Activated gamma-delta T cell treated with anti-CD3 and anti-CD28 coated beads, Interleukin-2, amount 50 U/mL, for 16 hours (primary cell): ENCODE measurements at places on chromosomes 4 and X.
A peak's percentile ranks its signal among the peaks of the same experiment; 100 is the strongest.

GRCh38 chr4:146488495-146489174 is 33.1 kb downstream of the SLC10A7 start:
- DNase-seq = no peak

- DNase-seq = no peak
Observed at GRCh38 chrX:140866446-140866845, 135.9 kb upstream of the SPANXB1 start.

DNA sequence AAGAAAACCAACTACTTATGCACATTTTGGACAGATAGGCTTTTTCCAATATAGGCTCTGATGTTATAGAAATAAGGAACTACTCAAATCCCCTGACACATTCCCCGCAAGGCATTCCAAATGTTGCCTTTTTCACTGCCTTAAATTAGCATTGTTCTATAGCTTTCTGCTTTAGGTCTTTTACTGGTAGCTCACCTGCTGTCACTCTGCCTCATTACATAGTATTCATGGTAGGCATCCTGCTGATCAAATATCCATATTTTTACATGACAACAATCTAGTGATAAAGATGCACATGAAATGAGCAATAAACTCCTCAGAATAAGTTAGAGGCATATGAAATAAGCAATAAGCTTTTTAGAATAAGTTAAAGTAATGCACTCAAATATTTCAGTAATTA is 542.7 kb downstream of the FAM133A start:
- DNase-seq = no peak

DNA sequence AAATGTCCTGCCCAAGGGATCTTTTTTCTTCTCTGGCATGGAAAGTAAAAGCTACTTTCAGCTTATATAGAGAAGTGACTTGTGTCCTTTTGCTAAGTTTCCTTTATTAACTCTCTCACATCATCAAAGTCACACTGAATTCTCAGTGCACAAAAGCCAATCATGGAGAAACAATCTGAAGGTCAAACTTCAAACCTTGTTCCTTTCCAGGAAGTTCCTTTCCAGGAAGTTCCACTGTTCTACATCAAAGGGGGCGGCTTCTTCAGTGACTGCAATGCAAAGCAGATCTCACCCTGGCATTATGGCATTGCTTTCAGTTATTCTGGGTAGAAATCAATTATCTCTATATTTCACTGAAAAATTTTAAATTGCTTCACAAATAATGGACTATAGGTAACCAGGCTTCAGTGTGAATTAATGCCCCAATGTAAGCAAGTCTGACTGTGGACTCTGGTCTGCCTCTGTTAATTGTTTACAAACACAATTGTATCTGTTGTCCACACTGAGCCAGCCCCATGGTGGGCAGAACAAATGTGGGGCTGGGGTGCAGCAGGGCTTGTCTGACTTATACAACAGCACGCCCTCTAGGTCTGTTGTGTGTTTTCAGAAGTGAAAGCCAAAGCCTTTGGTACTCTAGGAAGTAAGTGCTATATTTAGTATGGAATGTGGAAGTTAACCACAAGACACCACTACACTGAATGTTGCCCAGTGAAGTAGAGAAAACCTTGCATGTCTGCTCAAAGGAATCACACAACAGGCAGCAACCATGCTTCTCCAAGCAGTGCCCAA is 98.8 kb downstream of the CDS1 start:
- DNase-seq = no peak

DNA sequence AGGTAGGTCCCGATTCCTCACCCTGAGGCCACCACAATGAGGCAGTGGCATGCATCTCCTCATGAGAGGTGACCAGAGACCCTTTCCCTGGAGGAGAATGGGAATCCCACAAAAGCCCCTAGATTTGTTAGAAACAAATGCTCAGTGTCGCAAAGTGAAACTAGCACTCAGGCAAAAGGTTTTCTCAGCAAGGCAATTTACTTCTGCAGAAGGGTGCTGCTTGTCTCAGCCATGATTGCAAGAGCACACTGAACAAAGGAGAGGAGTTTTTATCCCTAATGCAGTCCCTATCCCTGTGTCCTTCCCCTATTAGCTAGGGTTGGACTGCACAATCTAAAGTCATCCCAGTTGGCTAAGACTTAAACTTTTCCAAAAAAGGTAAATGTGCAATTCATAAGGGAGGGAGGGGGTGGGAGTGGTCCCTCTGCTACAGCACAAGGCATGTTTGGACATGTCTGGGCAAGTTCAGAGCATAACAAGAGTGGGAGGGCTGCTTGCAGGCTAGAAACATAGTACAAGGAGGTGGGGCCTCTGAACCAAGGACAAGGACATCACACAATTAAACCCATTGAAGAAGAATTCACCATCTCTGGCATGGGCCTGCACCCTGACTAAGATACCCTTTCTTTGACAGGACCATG is 185.3 kb downstream of the CCNG2 start:
- DNase-seq = no peak

- no peak for DNase-seq
Observed at GRCh38 chr4:159343116-159343515, 240.2 kb downstream of the RAPGEF2 start.

DNA sequence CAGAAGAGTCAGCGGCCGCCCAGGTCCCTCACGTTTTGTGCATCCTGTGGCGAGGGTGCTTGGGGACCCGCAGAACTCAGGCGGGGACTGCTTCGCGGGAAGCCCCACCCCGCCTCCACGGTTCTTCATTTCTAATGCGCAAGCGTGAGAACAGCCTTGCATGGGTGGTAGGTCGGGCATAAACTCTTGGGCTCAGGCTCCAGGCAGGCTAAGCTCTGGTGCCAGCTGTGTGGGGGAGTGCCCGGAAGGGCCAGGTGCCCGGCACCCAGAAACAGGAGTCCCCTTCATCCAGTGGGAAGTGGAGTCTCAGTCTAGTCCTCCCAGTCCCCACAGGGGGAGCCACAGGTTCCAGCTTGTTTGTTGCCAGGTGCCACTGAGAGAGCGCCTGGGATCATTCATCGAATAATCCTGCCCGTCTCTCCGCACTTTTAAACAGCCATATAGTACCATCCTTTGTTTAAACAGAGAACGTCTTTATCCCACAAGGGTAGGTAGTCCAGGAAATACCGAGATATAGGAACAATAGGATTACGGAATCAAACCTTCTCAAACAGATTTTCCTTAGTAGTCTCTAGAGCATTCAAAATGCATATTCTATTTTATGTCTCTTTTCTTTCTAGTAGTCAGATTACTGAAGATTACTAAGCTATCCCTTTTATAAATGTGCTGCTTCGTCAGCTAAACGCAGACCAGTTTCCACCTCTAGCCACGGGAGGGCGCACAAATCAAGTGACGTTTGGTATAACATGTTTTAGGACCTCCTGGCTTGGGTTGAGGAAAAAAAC is 12.7 kb upstream of the RBBP7 start:
- DNase-seq = peak; percentile 53

DNA sequence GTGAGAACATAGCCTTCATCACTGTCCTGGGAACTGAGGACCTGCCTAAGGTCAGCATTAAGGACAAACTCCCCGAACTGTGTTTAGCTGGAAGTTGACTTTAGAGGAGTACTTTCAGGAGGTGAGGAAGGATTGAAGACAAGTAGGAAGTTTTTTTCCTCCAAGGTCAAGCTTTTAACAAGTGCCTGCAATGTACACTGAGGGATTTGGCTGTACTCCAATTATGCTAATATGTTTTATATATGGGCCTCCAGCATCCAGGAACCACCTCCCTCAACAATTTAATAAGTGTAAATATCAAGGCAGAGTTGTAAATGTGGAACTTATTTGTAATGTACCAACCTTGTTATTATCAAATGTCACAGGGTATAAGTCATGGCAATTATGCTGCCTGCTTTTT is 726.2 kb downstream of the RPA4 start:
- DNase-seq = no peak

DNA sequence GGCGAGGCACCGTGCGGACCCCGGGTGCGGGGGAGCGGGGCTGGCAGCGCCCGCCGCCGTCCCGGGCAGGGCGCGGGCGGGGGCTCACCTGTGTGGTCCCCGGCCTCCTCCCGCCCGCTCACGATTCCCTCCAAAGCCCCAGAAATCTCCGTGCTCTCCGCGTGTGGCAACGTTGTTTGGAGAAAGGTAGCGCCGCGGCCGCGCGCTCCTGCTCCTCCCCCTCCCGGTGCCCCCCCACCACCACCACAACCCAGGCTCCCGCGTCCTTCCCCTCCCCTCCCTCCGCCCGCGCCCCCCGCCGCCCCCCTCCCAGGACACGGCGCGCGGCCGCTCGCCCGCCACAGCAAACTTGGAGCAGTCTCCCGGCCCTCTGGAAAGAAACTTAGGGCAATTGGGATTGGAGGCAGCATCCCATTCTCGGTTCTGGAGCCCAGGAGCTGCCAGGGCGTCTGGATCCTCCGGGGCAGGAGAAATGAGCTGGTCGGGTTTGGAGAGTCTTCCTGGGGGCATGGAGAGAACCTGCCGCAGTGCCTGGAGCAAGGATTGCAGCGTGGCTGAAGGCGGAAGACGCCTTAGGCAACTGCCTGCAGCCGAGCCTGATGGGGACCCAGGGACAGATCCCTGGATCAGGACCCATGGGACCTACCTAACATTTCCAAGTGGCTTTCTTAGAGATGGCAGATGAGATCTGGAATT is 855 bp downstream of the KLF3 start:
- no peak for DNase-seq

- DNase-seq = no peak
Observed at GRCh38 chrX:17086317-17086716, 139.9 kb downstream of the REPS2 start.

- DNase-seq = no peak
Observed at GRCh38 chr4:75412746-75413145, 101.5 kb downstream of the RCHY1 start.

GRCh38 chrX:123481913-123482851 is 250.7 kb downstream of the THOC2 start:
- no peak for DNase-seq

DNA sequence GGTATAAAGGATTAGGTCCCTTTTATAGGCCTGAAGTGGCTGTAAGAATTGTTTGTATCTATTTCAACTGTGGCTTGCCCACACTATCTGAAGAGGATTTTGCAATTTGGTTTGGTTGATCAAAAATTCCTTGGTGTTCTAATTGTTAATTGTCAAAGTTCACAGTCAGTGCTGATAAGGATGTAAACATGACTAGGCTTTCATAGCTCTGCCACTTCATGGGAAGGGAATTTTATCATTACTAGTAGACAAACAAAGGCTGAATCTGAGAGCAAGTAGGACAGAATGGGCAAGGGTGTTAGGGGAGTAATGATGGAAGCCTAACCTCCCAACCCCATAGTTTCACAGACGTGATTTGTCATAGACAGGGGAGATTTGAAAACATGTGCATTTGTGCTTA is 1131.7 kb downstream of the SH3BGRL start:
- no peak for DNase-seq

GRCh38 chr4:168685136-168685809 is 188.4 kb downstream of the PALLD start:
- no peak for DNase-seq

- DNase-seq = no peak
Observed at GRCh38 chrX:9241427-9241826, 207.5 kb upstream of the FAM9B start.

DNA sequence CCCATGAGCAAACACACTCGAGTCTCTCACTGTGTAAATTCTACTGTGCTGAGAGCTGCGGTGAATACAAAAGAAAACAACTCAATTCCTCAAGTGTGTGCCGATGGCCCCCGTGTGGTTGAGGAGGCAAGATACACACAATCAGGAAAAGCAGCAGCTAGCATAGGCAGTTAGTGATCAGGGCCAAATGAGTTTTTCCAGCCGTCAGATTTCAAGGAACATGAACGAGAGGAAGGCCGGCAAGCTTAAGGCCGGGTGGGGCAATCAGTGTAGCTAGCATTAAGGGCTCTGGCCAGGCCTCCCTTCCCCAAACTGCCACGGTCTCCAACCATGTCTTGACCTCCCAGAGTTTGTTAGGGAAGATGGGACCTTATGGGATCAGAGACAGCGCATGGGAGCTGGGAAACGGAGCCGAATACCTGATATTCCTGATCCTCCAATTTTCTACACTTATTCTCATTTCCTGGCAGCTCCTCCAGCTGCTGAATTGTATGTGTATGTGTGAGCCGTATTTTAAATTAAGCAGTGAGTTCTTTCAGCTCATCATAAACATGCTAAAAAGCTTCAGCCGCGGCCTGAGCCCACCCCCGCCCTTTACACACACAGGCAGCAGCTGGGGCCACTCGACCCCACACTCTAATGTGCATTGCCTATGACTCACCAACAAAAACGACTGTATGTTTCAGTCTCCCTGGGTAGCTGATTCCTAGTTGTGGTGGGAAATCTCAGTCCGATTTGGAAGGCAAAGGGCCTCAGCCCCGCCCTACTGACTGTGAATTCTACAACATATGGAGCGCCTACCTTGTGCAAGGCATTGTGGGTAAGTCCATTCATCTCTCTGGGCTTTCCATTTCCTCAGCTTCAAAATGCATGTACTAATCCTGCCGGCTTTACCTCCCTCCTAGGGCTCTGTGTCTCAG is 59.9 kb downstream of the RTL9 start:
- no peak for DNase-seq

GRCh38 chr4:15653864-15654592 is 1.1 kb downstream of the FBXL5 start:
- DNase-seq = no peak

DNA sequence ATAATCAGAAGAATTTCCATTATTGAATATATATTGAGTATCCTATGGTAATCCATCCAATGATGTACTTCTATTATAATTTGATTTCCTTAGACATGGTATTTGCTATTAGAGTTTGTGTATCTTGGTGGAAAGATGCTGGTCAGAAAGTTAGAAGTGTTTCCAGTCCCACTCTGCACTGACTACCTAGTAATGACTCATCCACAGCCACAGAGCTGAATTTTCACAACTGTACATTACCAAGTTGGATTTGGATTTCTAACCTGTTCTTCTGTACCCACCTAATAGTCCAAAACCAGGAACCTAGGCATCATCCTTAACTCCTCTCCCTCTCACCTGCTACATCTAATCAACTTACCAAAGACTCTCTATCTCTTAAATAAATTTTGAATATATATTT is 145.4 kb downstream of the REELD1 start:
- no peak for DNase-seq

DNA sequence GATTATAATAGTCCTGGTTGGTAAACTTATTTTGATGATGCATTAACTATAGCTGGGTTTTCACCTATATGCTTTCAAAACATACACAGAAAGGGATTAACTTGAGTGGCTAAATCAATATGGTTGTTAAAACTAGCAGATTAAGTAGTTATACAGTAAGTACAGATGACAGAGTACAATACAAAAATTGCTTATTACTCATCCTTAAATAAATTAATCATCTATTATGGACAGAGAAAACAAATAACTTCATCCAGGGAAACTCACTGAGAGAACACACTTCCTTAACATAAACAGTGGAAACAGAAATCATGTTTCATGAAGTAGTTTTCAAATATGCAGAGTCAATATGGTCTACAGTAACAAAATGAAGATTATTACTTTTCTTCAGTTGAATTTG is 133.4 kb downstream of the AREG start:
- no peak for DNase-seq

GRCh38 chrX:130413415-130413814 is 11.6 kb downstream of the RBMX2 start:
- no peak for DNase-seq

GRCh38 chr4:128516301-128516969 is 228.8 kb upstream of the PGRMC2 start:
- DNase-seq = no peak
